ENCODE measurements at places on chromosomes 5 and 9.

DNA sequence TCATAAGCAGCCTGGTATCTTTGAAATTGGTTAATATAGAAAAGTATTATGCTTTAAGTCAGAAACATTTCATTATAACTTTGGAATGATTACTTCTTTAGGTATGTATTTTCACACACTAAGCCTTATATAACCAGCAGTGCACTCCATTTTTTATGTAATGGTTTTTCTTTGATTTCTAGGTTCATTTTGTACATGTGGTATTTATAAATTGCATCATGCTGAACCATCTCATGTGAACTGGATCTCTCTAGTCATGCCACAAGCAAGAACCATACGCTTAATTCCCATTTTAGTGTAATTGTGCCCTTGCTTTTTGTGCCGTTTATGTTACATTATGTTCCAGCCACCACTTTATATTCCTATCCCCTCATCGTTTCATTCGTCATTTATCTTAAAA lies 38.6 kb upstream of the SRP19 start:
- no peak for DNase-seq

- no peak for DNase-seq
Measured at GRCh38 chr9:19994296-19994695, 205.5 kb upstream of the SLC24A2 start.

DNA sequence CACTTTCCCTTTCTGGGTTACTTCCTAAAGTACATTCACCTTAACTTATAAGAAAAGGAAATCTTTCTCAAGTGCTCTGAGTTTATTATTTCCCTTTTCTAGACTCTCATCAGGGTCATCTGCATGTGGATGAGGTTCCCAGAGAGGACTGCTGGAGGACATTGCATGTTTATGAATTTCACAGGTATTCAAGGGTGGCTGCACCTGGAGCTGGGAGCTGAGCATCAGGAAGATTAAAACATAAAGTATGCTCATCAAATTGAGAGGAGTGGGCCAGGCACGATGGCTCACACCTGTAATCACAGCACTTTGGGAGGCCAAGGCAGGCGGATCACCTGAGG lies 34.7 kb upstream of the PLIN2 start:
- DNase-seq: no peak

GRCh38 chr5:148297731-148298130 lies 14.5 kb upstream of the SPINK7 start:
- DNase-seq: no peak

DNA sequence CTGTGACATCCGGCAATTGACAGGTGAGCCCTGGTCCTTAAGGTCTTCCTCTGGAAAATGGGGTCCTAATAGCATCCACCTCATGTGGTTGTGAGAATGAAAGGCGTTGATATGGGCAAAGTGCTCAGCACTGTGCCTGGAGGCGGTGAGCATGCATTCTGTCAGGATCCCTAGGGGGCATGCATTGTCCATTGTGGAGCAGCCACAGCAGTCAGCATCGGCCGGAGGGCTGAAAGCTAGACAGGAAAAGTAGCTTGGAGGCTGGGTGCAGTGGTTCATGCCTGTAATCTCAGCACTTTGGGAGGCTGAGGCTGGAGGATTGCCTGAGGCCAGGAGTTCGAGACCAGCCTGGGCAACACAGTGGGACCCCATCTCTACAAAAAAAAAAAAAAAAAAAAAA lies 122.2 kb downstream of the LHX2 start:
- DNase-seq: no peak

DNA sequence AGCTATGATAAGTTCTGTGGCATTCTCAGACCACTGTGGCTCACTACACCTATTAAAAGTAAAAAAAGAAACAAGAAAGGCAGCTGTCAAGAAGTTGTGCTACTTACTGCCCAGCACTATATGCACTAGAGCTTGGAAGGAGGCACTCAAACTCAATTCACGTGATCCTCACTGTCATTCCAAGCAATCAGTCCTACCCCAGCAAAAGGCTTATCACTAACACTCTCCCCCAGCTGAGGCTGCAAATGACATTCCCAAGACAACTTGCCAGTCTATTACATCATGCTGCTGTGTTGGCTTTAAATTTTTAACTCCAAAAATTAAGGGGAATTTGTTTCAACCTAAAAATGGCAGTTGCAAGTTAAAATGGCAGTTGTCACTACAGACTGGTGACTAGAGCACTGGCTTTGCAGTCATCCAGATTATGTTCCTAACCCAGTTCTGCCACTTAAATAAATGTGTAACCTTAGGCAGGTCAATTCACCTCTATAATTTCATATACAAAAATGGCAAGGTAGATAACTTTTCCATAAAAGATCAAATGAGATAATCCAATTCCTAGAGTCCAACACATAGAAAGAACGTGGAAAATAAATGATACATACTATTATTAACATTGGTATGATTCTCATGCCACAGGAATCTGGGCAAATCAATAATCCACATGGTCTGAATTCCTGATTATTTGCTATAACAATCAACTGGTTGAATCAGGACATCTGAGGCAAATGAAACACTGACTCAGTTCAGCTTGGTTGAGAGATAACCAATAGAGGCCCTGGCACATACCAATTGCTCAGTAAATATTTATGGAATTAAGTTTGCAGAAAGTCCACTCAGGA lies 52.4 kb downstream of the FBXW11 start:
- no peak for DNase-seq

- no peak for DNase-seq
Measured at GRCh38 chr5:893711-894110, 1.0 kb downstream of the TRIP13 start.

- DNase-seq: no peak
Measured at GRCh38 chr5:107621089-107621488, 49.6 kb downstream of the EFNA5 start.

- no peak for DNase-seq
Measured at GRCh38 chr9:114174876-114175771, 19.8 kb downstream of the COL27A1 start.

DNA sequence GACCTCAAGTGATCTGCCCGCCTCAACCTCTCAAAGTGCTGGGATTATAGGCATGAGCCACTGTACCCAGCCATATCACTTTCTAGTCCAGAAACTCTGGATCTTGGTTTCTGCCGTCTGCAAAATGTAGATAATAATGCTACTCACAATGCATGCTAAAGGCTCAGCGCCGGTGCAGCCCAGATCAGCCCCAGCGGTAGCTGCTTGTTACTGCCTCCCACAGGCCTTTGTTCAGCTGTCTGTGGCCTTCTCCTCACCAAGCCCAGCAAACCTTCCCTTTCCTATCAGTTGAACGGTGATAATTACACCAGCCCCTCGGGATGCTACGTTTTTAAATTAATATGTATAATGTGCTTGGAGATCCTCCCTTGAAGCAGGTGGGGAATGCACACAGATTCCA lies 26.2 kb upstream of the MSX2 start:
- no peak for DNase-seq

DNA sequence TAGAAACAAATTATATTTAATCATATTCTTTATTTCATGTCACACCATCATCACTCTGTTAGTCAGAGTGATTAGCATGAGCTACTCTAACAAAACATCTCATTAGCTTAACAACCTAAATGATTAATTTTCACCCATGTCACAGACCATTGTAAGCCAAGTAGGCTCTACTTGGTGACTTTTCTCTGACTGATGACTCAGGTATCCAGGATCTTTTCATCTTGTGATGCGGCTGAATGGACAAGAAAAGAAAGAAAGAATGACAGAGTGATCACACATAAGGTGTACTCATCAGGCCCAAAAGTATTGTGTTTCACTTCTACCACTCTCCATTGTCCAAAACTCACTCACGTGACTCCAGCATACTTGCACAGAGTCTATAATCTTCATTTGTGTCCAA lies 299.3 kb downstream of the ANXA1 start:
- DNase-seq: no peak

DNA sequence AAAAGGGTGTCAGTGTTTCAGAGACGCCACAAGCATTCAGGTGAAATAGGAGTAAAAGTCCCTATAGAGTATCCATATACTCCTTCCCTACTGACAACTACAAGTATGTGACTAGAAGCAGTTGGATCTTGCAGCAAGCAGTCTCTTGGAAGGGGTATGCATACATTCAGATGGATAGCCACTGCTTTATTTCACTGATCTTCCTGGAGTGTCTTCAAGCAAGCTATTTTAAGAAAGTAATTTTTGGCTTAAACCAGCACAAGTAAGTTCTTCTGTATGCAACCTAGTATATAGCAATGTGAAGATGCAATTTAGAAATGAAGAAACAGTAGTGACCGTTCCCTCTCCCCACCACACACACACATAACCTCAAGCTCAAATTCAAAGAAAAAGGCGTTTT lies 446.8 kb upstream of the CDH18 start:
- no peak for DNase-seq

DNA sequence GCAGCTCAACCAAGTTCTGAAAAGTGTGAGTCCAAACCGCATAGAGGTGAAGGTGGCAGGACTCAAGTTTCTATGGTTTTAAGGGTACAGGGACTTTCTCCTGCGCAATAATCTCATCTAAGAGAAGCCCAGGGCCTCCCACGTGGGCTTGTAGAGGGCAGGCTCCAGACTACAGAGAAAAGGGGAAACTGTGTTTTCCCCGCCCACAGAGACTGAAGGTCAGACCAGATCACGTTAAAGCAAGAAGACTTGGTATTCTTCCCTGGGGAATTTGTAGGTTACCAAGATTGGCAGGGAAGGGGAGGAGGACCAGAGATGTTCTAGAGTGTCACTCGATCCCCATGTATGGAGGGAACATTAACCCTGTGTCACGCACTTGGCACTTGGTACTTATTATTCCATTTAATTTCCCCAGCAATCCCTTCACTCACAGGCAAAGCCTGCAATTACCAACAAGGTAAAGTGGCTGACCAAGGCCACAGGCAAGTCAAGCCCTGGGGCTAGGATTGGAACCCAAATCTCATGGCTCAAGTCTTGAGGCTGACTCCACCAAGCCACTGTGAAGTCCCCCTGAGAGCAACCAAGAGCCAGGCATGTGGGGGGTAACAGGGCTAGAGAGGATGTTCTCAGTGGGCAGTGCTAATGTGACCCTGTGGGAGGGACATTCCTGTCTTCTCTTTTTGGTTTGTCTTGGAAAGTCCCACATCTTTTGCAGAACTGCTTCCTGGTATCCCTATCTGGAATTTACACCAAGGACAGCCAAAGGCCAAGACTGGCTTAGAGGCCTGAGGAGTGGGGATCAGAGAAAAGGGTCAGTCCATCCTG lies 18.3 kb upstream of the NEK6 start:
- DNase-seq: no peak

GRCh38 chr5:138646671-138647070 lies 71.5 kb upstream of the HSPA9 start:
- no peak for DNase-seq

GRCh38 chr5:132456296-132456986 lies 34.1 kb downstream of the IRF1 start:
- no peak for DNase-seq

GRCh38 chr9:20357037-20357432 lies 265.3 kb downstream of the MLLT3 start:
- DNase-seq: no peak

GRCh38 chr9:90449213-90449925 lies 193.3 kb downstream of the DIRAS2 start:
- DNase-seq: no peak

DNA sequence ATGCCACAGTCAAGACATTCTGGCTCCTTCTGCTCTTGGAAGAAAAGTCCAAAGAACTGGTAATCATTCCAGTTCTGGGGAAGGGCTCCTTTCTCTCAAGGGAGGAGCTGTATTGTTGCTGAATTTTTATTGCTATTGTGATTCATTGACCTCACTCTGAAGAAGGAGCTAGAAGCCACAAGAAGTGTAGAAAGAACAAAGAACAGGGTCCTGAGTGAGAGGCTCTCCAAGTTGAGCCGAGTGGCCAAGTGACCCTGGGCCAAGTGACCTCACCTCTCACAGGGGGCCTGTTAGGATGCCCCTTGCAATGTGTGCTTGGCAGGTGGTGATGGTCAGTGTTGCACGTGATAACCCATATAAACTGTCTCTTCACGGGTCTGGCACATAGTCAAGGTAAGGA lies 173.3 kb downstream of the FGF18 start:
- DNase-seq: no peak

- no peak for DNase-seq
Measured at GRCh38 chr9:134026581-134026980, 1.3 kb downstream of the BRD3OS start.

DNA sequence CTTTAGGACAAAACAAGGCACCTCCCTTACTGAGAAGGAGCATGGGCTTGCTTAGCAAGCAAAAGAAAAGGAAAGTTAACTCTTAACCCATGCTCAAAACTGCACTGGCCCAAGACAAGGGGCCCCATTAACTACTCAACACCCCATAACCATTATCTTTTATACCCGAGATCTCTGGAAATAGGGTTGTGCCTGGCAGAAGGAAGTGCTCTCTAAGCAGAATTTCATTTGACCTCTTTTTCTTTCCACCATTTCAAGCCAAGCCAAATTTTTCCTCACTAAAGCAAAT lies 167.2 kb downstream of the RASEF start:
- no peak for DNase-seq

DNA sequence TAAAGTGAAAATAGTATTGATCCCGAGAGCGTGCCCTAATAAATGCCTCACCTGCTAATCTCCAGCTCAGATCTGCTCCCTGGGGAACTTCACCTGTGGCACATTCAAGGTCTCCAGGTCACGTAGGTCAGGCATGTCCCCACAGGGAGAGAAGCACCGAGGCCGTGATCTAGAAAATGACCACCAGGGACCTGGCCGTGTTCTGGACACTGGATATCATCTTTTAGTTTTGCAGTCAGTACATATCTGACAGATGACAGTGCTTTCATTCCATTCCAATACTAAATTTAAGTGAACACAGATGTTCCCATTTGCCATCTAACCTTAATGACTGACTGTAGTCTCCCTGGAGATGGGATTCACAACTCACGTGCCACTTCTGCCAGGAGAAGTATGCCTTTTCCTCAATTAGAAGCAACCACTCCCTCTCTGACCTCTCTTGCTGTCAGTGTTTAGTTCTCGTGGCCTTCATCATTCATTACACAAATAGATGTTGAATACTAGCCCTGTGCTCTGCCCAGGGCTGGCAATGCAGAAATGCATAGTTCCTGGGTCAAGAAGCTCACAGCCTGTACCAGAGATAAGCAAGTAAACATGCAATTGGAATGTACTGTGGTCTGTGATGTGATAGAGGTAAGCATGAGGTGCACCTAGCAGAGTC lies 276.5 kb downstream of the NTRK2 start:
- DNase-seq: no peak

GRCh38 chr5:104363567-104363966 lies 801.0 kb upstream of the NUDT12 start:
- no peak for DNase-seq

DNA sequence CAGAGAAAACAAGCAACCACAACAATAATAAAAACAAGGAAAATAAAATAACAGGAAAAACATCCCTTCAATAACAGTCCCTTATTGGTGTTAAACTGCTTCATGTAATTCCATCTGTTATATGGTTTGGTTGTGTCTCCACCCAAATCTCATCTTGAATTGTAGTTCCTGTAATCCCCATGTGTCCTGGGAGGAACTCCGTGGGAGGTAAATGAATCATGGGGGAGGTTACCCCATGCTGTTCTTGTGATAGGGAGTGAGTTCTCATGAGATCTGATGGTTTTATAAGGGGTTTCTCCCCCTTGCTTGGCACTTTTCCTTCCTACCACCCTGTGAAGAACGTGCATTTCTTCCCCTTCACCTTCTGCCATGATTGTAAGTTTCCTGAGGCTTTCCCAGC lies 369.8 kb downstream of the TMEM232 start:
- no peak for DNase-seq
